ENCODE measurements at places on chromosomes 1 and 21.

GRCh38 chr1:77989744-77990143 lies 10.9 kb upstream of the FUBP1 start:
- DNase-seq, result no peak

DNA sequence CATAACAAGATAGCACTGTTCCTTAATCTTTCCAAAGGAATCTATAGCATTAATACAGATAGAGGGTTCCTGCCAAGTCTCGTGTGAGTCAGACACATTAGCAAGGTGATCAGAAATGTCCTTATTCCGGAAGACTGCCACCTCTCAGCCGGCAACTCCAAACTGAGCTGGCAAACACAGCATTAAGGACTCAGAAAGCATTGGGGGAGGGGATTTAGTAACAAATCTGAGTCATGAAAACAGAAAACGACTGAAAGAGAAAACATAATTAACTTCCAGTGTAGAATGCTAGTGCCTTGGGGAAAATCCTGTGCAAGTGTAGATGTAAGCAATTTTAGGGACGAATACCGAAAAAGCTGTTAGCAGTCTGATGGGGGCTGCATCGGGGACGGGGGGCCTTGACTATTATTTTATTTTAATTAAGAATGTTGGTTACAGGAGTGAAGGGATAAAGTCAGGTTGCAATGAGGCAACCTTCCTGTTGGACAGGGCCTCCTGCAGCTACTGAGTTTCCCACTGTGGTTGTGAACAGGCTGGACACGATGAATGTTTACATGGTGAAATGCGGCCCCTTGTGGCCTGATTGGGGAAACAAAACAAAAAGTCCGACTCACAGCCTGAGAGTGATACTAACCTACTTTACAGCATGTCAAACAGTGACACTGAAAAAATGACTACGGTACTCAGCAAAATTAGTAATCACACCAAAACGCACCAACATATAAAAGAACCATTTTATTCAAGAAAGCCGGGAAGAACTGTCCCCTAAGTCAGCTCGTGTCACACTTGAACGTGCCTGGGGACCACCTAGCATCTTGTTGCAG lies 20.7 kb downstream of the MIS18A start:
- DNase-seq, result peak; percentile 84

DNA sequence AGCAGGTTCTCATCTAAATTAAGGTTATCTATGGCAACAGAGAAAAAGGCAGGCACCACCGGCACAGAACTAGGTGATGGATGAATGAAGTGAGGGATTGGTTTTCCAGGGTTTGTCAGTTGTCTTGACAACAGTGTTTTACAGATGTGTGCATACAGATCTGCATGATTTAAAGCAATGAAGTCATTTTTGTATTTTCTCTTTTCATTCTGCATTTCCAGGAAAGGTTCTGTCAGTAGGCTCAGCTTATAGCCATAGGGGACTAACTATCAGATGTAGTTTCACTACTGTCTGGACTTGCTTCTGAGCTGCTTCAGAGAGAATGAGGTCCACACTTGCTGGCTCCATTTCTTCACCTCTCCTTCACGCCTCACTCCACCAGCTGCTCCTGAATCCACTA lies 98.2 kb upstream of the LMO4 start:
- DNase-seq, result no peak

- DNase-seq, result no peak
Measured at GRCh38 chr1:80799457-80799856, 1001.3 kb upstream of the ADGRL2 start.

Measured in AG10803 (cell line).